ENCODE measurements at places on chromosomes 11 and 22.

DNA sequence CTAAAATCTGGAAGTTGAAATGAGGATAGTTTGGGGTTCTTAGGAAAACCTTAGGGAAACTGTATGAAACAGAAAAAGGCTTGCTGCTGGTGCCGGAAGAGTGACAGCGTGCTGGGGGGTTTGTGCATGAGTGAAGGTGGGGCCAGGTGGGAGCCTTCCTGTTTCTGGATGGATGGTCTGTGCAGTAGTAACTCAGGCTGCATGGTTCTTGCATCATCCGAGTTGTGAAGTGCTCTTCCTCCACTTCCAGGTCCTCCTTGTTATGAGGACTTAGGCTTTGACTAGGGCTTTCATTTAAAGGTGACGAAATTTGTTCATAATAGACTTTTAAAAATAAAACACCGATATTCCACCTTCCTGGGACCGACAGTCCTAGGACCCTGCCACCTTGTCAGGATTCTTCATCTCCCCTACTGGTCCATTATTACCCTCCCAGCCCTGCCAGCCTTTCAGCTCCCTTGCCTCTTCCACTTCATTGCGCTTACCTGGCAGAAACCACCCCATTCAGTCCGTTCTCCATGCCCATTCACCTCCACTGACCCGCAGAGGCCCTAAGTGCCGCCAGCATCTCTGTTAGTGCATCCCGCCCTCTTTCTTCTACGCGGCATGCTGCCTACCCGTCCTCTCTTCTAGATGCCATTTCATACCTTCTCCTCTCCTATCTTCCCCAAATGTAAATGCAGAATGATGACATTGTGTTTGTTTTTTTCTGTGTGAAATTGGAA lies 47.3 kb downstream of the PPFIA1 start:
- DNase-seq: no peak

GRCh38 chr11:11672101-11672500 lies 50.3 kb upstream of the GALNT18 start:
- DNase-seq: no peak

DNA sequence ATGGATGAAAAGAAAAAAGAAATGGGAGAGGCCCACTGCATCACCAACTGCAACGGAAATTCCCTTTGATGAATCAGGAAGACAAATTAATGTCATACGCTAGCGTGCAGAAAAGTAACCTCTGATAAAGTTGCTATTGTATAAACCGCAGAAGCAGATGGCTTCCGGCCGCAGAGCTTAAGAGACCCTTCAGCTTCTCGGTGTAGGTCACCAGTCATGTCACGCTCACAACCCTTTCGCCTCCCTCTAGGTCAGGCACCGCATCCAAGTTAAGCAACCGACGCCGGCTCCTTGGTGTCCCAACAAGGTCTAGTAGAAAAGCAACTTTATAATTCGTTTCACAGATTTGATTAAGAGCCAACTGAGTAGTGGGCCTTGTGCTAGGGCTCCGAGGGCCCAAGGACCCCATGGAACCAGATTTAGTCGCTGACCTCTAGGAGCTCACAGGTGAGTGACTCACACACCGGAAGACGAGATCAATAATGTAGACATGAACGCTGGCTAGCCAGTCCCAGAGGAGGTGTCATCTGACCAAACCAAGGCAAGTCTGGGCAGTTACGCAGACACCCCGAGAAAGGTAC lies 1.2 kb upstream of the ZFP91 start:
- no peak for DNase-seq

DNA sequence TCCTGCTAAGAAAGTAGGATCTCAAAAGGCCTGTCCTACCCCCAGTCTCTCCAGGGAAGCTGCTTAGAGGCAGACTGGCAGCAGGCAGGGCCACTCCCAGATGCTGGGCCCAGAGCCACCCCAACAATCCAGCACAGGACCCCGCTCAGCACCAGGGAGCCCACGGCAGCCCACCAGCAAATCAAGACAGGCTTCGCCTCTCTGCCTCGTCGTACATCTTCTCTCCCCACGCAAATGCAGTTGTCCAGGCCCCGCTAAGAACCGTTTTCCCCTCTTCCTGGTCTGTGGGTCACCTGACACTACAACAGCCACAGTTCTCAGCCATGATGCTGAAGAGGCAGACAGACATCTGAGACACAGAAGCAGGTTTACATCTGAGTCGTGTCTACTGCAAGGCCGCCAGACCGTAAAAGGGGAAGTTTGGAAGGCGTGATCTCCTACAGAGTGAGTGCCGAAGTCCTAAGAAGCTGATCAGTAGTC lies 51.1 kb downstream of the IGSF9B start:
- no peak for DNase-seq

DNA sequence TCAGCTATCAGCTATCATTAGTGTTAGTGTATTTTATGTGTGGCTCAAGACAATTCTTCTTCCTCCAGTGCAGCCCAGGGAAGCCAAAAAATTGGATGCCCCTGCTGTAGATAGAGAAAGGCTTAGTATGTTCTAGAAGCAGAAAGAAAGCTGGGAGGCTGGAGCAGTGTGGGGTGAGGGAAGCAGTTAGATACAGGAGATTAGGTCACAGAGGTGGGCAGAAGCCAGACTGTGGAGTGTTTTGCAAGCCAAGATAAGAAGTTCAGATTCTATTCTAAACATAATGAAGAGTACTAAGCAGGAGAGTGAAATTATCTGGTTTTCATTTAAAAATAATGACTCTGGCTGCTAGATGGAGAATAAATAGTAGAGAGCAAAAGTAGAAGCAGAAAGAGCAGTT lies 381.7 kb downstream of the DCDC1 start:
- no peak for DNase-seq

DNA sequence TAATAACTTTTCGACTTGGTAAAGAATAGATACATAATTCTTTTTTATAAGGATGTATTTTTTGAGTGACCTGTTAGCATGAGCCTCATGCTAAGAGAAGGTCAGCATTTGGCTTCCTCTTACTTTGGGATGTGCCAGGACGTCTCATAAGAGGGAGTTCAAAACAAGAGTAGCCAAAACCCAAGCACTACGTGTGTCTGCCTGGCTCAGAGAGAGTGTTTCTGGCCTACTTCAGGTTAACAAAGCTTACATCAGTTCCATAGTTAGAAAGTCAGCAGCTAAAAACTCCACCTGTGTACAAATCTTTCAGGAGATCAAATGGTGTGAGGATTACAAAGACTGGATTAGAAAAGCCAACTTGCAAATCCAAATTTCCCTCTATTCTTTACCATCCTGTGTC lies 13.9 kb downstream of the SNX19 start:
- DNase-seq: no peak

Data from right forelimb (tissue), 1 donor.